HCEC 1CT (cell line): ENCODE measurements at places on chromosomes 5 and 9.

DNA sequence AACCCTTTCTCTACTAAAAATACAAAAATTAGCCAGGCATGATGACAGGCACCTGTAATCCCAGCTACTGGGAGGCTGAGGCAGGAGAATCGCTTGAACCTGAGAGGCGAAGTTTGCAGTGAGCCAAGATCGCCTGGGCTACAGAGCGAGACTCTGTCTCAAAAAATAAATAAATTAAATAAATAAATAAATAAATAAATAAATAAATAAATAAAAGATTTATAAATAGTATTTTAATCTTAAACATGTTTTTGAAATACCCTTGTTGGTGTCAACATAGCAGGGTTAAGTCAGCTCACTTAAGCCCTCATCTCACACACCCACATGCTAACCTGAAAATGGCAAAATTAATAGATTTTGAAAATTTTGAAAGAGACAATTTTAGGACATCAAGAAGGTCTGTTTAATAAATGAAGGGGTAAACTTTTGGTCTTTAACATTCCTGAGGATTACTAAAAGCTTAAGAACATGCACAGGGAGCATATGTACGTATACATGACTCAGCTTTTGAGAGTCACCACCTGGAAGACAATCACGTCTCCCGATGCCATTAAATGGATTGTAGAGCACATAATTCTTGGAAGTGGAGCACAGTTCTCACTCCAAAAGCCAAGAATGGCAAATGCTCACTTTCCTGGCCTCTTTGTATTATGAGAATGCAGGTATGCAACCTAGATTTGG lies 202.5 kb downstream of the GDNF start:
- peak; percentile 83 for DNase-seq

DNA sequence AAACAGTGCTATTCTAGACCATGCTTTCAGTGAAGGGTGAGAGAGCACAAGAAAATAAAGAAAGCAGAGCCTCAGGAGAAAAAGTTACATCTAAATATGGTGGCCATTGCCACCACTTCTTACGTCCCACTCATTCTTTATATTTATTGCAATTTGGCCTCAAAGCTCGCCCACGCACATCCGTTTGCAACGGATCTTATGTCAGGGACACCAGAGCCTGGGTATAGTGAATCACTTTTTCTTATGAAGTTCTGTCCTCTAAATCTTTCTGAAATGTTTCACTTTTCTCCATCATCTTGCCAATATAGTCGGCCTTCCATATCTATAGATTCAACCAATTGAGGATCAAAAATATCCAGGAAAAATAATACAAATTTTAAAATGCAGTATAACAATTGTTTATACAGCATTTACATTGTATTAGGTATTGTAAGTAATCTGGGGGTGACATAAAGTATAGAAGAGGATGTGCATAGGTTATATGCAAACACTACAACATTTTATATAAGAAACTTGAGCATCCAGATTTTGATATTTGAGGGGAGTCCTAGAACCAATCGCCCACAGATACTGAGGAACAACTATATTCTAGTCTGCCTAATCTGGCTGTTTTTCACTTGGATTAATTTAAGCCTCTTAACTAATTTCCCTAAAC lies 35.2 kb downstream of the GOLPH3 start:
- no peak for DNase-seq

DNA sequence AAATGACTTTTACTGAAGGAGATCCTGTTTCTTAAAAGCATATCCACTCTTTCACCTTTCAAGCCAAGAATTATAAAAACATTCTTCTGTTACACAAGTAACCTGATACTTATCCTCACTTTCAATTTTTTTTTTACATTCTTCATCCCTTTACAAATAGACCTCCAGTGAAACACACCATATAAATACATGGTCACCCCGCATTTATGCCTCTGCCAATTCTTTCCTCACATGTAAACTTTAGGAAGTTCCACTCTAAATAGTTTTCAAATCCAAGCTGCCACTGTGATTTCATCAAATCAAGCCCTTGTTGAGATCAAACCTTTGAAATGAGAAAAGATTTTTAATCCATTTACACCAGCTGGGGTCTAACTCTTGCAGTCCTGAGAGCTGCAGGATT lies 40.0 kb downstream of the GAS1 start:
- no peak for DNase-seq

- DNase-seq, result peak; percentile 17
Observed at GRCh38 chr9:130445268-130445983, 665 bp downstream of the ASS1 start.

- no peak for DNase-seq
Observed at GRCh38 chr5:80168388-80169028, 87.3 kb downstream of the SERINC5 start.

DNA sequence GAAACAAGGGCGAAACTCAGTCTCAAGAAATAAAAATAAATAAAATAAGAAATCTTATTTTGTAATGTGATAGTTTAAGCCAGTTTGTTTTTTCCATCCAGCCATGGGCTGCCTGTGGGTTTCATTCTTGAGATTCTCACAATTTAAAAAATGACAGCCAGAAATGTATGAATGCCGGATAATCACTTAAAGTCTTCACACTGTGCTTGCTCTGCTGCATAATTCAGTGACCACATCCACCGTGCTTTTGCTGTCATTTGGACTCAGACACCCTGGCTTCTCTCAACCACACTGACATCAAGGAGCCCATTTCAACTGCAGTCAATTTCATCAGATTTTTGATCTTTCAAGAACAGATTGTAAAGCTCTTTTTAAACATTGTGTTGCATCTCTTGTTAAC lies 61.0 kb upstream of the DAPK1 start:
- no peak for DNase-seq

- DNase-seq, result no peak
Observed at GRCh38 chr5:30768056-30768690, 425.3 kb upstream of the CDH6 start.

GRCh38 chr9:26565118-26565517 lies 327.5 kb downstream of the CAAP1 start:
- DNase-seq, result no peak

- no peak for DNase-seq
Observed at GRCh38 chr9:23826120-23826629, at the start of gene ELAVL2. Gene ELAVL2 (minus strand): TSS chr9:23826240. CDS start chr9:23762234, 64,006 bp downstream.

DNA sequence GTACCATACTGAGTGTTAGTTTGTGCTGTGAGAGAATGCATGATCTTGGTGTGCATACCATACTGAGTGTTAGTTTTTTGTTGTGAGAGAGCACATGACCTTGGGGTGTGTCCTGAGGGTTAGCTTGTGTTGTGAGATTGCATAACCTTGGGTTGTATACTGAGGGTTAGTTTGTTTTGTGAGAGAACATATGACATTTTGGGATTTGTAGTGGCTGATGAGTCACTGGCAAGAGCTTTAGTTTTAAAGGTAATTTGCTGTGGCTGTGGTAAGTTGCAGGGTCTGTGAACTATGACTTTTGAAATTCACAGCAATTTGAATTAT lies 1068.3 kb upstream of the EDIL3 start:
- no peak for DNase-seq

GRCh38 chr5:128541385-128541784 lies 3.3 kb upstream of the FBN2 start:
- no peak for DNase-seq

DNA sequence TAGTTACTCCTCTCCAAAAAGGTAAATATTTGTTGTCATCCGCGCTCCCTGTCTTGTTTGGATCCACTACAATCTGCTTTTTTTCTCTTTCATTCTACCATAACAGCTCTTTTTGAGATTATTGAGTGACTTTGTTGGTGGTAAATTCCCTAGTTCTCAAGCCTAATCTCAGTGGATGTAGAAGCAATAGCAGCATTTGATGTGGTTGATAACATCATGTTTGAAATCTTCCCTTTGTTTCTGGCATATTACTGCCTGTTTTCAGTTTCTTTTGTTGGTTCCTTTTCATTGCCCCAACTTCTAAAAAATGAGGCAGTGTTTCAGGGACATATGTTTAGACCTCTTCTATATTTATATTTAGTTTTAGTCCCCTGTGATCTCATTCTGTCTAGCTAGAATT lies 8.9 kb downstream of the CDC42SE2 start:
- DNase-seq, result no peak

DNA sequence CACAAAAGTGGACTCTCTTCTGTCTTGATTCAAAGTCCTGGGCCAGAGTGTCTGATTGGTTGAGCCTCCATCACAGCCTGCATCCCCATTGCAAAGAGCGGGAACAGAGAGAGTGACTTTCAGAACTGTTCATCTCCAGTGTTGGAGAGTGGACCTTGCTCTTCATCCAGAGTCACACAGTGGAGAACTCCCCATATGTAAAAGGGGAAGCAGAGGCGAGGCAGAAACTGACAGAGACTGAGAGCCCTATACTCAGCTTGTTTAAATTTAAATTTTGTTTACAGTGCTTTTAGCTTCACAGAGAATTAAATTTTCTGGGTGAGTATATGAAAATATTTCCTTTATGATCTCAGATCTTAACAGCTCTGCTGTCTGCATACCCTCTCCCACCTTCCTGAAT lies 70.0 kb upstream of the SSBP2 start:
- no peak for DNase-seq
